GM12878 (cell line): ENCODE measurements at places on chromosomes 5 and 9. TPM values are rescaled to one million over a fixed set of nuclear protein-coding genes. Genes with fewer than 3 reads are reported as not detected.

CCDC192 gene
- not detected in 2 replicates for total RNA-seq

MYMK gene
- total RNA-seq: not detected in 2 replicates

HMGXB3 gene
- 34.9 and 38.1 TPM in 2 replicates for total RNA-seq

CDO1 gene
- total RNA-seq: not detected in 2 replicates

FRMD3 gene
- total RNA-seq: 0.21 and 0.29 TPM in 2 replicates

DENND4C gene
- total RNA-seq: 26.5 and 27.5 TPM in 2 replicates
